ENCODE measurements at places on chromosomes 12 and 14.

GRCh38 chr12:117073611-117074010 is 25.6 kb downstream of the TESC start:
- no peak for DNase-seq

- DNase-seq, result no peak
Observed at GRCh38 chr12:58847901-58848600, 72.3 kb downstream of the LRIG3 start.

DNA sequence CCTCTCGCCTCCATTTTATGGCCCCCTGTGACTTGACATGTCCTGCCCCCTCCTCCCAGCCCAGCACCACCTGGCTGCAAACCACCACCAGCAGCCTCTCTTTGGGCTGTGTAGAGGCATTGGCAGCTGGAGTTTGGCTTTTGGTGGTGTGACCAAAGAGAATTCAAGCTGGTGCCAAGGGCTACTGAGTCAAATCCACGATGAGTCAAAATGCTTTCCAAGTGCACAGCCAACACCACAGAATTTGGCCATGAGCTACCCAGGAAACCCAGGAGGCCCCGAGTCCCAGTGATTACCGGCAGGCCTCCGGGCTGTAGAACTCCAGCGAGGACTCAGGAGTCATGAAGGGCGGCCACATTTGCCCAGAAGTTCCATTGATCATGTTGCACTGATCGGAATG is 53.8 kb downstream of the SCARB1 start:
- DNase-seq, result no peak

GRCh38 chr12:103697971-103698751 is 111.1 kb downstream of the STAB2 start:
- no peak for DNase-seq

- no peak for DNase-seq
Observed at GRCh38 chr14:91227183-91227628, 17.3 kb downstream of the GPR68 start.

GRCh38 chr12:101939856-101940265 is 62.5 kb downstream of the DRAM1 start:
- peak; percentile 48 for DNase-seq

- no peak for DNase-seq
Observed at GRCh38 chr12:59723520-59723919, 127.7 kb downstream of the SLC16A7 start.

GRCh38 chr12:14186193-14186502 is 179.3 kb upstream of the ATF7IP start:
- DNase-seq, result no peak

GRCh38 chr14:56057767-56058166 is 60.4 kb upstream of the PELI2 start:
- no peak for DNase-seq

DNA sequence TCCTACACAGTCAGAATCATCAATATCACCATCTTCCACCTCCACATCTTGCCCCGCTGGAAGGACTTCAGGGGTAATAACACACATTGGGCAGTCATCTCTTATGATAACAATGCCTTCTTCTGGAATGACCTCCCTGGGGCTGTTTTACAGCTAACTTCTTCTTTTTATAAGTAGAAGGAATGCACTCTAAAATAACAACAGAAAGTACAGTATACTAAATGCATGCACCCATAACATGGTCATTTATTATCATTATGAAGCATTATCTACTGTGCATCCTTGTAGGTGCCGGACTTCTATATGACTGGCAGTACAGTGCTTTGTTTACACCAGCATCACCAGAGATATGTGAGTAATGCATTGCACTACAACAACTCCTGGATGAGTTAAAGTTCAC is 19.0 kb upstream of the NUAK1 start:
- DNase-seq, result no peak

DNA sequence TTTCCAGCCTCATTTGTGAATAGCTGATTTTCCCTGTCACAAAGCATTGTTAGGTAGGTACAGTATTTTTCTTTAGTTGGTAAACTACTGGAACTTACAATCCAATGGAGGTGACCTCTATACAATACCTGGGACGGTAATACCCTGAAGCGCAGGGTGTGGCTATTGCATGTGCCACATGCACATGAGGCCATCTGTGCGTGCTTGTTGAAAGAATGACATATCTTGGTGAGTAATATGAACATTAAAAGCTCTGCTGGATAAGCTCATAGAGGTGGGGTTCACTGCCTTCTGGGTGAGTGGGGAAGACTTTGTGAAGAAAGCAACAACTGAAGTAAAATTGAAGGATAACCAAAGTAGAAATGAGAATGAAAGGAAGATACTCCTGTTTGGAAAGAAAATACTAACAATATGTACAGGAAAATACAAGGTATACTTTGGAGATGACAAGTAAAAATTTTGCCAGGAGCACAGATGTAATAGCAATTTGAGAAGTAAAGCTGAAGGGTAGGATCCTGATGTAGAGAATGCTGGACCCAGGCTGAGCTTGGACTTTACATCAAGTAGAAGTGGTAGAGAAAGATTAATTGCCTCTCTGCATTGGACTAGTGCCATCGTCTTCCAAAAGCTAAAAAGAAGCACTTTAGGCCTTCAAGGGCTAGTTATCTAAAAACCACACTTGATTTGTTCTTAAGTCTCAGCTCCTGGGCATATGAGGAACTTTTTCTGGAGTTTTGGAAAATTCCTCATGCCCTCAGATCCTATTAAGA is 97.1 kb downstream of the SLC38A6 start:
- no peak for DNase-seq

DNA sequence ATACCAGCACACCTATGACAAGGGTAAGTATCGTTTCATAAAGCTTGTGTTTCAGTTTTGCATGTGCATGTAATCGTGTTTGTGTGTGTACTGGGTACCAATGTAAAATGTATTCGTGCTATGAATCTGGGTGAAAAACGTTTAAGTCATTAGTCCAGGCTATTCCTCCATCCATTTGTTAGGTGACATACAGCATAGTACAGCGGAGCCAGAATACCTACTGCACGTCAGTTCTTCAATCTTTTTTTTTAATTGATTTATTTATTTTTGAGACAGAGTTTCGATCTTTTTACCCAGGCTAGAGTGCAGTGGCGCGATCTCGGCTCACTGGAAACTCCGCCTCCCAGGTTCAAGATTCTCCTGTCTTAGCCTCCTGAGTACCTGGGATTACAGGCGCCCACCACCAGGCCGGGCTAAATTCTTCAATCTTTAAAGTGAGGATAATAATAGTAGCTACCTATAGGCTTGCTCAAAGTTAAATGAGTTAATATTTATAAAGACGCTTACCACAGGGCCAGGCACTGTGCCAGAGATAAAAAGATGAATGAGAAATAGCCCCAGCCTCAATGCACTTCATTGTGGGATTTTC is 661 bp upstream of the RPS26 start:
- no peak for DNase-seq

DNA sequence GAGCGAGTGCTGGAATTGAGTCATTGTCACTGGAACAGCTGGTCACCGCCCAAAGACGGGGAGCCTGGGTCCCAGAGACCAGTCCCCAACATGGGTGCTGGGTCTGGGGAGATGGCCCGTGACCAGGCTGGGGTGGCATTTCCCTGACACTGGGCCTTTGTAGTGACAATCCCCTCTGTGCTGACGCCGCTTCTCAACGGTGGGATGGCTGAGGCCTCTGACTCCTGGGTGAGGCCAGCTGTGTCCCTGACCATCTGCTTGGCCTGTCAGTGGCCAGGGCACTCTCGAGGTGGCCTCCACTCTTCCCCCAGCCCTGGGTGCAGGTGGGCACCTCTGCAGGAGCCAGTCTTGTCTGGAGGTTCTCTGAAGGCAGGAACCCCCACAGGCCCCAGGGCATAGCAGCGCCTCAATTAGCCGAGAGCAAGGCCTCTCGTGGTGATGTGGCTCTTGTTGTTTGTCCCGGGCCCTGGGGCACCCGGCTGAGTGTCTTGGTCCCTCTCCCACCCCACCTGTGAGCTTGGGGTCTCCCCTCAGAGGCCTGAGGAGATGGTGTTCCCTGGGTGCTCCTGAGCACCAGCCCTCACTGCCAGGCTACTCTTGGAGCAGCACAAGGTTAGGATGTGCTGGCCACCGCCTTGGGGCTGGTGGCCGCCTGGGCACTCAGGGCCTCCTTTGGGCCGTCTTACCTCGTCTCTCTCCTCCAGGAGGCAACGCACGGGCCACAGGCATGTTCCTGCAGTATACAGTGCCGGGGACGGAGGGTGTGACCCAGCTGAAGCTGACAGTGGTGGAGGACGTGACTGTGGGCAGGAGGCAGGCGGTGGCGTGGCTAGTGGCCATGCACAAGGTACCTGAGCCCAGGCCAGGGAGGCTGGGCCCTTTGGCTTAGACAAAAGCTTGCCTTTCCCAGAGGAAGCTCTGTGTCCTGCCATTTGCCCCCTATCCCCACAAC is 16.6 kb downstream of the ZFYVE21 start:
- no peak for DNase-seq

- DNase-seq, result no peak
Observed at GRCh38 chr12:19150273-19150900, 20.9 kb downstream of the PLEKHA5 start.

- DNase-seq, result no peak
Observed at GRCh38 chr14:101362529-101363260, 198.6 kb upstream of the DIO3 start.

- DNase-seq, result no peak
Observed at GRCh38 chr14:42804141-42804540, 1197.5 kb downstream of the LRFN5 start.

DNA sequence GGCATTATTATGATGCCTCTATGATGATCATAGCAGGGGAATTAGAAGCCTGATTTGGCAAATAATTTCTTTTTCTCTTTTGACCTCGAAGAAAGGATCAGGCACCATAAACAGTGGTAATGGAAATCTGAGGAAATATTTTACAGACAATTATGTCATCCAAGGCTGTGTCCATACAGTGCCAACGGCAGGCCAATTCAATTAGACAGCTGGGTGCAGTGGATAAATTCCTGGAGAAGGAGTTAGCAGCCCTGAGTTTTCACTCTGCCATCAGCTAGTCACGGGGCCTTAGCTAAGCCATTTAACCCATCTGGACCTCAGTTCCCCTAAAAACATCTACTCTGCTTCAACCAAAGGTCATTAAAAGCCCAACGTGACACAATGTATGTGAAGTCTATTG is 4.1 kb downstream of the TPH2 start:
- DNase-seq, result no peak

DNA sequence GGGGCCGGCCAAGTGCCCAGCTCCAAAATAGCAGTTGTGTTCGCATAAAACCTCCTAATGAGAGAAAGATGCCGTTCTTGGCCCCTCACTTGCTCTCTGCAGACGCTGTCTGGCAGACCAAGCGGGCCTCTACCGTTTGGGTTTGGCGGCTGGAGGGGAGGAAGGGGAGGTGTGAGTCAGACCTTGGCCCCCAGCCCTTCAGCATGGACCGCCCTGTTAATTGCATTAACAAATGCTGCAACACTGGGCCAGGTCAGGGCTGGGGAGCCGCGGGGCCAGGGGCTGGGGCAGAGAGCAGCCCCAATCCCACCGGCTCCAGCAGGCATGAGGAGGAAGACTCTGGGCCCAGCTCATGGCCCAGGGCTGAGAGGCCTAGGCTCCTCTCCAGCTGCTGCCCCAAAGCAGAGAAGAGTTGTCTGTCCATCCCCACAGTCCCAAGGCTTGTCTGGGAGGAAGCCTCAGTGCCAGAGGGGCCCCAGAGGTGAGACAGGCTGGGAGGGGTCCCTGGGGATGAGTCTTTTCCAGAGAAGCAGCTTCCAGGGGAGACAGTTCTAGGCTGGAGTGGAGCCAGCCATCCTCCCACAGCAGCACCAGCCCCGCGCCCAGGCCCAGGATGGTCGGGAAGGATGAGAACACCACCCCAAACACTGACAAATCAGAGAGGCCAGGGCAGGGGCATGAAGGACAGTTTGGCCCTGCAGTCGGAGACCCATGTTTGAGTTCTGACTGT is 16.9 kb downstream of the LTBP2 start:
- DNase-seq, result no peak

DNA sequence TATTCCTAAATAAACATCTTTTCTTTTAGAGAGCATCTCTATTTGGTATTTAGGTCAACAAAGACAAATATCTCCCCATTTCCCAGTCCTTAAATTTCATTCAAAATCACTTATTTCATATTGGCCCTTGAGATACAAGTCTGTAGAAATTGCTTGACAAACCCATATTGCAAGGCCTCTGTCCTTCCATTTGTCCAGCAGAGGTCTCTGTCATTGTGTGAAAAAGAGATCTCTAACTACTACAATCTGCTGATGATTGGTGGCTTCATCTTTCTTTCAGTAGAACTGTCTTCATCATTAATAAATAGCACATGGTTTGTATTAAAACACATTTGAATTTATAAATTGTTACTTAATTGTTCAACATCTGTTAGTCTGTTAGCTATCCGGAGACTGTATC is 252.6 kb downstream of the ACSS3 start:
- no peak for DNase-seq

GRCh38 chr14:90496379-90496778 is 99.5 kb downstream of the CALM1 start:
- DNase-seq, result no peak

DNA sequence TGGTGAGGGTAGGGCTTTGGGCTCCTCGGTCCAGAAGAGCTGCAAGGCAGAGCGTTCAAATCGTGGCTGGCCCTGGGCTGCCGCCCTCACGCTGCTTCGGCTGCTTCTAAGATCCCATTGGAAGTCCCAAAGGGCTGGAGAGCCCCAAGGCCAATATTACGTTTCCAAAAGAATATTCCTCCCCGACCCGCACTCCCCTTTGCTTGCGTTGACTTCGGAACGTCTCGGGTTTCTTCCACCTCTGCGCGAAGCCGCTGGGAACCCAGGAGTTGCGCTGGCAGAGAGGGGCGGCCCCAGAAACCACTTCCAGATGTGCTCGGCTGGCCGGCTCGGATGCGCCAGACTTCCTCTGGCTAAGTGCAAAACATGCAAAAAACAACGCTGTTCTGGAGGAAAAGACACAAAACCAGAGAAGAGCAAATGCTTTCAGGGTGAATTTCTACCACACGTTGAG is at the start of gene GLT8D2:
Gene GLT8D2, minus strand, starts transcription at position 285 of the 454 bp plus-strand sequence. CDS start 30,539 bp downstream, outside the sequence.
- DNase-seq, result no peak

- DNase-seq, result no peak
Observed at GRCh38 chr12:109089683-109090082, 3.6 kb downstream of the ALKBH2 start.

GRCh38 chr12:51886021-51886710 is 1.7 kb upstream of the ANKRD33 start:
- DNase-seq, result peak; percentile 78

- DNase-seq, result peak; percentile 86
Observed at GRCh38 chr12:31736472-31736871, 7.7 kb upstream of the AMN1 start.

All from CD4-positive, alpha-beta T cell treated with Interleukin-15 for 1 hour (primary cell).